NCI-H748 treated with DMSO at 0.1 percent for 48 hours (cell line): ENCODE measurements at places on chromosomes 16 and 17.

GRCh38 chr16:49592546-49593423, 219.2 kb downstream of the C16orf78 start:
- peak; percentile 17 for DNase-seq

- no peak for DNase-seq
Measured at GRCh38 chr16:85635545-85636140, 22.5 kb downstream of the GSE1 start.

DNA sequence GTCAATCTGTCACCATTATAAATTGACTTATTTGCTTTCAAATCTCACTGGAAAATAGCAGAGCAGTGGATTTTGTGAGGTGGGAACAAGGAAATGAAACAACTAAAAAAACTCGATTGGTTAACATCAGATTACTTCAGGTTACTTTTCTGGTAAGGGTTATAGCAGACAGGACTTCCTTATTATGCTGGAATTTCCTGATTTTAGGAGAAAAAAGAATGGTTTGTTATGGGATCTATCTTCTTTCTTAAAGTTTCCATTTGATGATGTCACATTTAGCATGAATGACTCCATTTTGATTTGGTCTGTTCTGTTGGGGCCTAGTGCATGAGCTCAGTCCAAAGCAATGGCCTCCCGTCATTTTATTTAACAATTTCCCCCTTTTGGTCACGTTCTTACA, 210.6 kb downstream of the KCNJ2 start:
- no peak for DNase-seq

GRCh38 chr16:20683812-20684211, 13.7 kb downstream of the ACSM1 start:
- DNase-seq = no peak

GRCh38 chr16:53207810-53208752, 153.3 kb downstream of the CHD9 start:
- peak; percentile 78 for DNase-seq

- DNase-seq = no peak
Measured at GRCh38 chr17:69326377-69327059, 415 bp downstream of the ABCA5 start.

- DNase-seq = no peak
Measured at GRCh38 chr17:57941384-57942370, 13.5 kb downstream of the CUEDC1 start.

GRCh38 chr16:89201439-89202377, 1.4 kb upstream of the SLC22A31 start:
- DNase-seq = peak; percentile 66

- DNase-seq = peak; percentile 89
Measured at GRCh38 chr17:71870546-71870862, 250.3 kb upstream of the SOX9 start.

DNA sequence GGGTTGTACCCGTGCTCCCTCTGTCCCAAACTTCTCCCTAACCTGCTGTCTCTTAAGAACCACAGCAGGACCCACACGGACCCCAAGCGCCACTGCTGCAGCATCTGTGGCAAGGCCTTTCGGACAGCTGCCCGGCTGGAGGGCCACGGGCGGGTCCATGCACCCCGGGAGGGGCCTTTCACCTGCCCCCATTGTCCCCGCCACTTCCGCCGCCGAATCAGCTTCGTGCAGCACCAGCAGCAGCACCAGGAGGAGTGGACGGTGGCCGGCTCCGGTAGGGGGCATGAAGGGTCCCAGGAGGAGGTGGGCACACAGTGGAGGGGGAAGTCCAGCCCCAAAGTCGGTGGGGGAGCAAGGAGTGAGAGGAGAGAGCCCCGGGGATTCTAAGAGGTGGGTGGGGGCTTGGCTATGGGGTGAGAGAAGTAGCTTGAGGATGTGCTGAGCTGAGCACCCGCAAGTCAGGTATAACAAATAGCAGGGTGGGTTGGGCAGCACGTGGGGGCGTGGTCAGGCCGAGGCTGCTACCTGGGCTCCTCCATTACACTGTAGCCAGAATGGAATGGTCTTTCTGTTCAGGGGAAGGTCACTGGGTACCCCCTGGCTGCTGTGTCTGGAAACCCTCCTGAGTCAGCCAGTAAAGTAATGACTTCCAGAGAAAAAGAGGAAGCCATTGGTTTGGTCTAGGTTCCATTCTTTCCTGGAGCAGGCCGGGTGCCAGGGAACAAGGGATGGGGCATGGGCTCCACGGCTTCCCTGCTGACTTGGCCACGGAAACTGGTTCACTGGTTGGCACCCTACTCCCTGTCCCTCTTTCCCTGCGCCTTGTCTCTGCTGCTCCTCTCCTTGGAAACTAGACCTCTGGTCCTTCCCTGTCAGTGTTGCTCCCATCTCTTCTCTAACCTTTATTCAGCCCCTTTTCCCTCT, 7.1 kb downstream of the PRSS53 start:
- DNase-seq = no peak

GRCh38 chr16:73432850-73433730, 385.2 kb upstream of the ZFHX3 start:
- DNase-seq = no peak

- DNase-seq = no peak
Measured at GRCh38 chr17:61088556-61088955, 311.1 kb upstream of the TBX2 start.

DNA sequence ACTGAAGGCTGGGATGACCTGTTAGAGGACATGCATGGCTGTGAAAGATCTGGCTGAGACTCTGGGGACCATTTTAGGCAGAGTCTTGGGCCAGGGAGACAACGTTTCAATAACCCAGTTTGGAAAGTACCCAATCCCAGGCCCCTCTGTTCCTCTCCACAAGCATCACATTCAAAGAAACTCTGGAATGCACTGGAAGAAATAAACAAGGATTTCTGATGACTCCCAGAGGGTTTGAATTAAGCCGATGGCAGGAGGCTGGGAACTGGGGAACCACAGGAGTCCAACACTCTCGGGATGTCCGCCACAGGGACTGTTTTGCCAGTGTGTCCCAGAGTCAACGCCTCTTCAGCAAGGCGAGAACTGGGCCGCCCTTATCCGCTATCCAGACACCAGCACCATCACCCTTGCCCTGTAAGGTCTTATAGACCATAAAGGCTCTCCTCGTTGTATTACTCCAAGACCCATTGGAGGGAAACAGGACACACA, 3.3 kb downstream of the PMP22 start:
- DNase-seq = no peak

GRCh38 chr17:67636834-67637520, 80.8 kb upstream of the NOL11 start:
- no peak for DNase-seq

GRCh38 chr16:82657239-82657638, 30.5 kb downstream of the CDH13 start:
- no peak for DNase-seq

DNA sequence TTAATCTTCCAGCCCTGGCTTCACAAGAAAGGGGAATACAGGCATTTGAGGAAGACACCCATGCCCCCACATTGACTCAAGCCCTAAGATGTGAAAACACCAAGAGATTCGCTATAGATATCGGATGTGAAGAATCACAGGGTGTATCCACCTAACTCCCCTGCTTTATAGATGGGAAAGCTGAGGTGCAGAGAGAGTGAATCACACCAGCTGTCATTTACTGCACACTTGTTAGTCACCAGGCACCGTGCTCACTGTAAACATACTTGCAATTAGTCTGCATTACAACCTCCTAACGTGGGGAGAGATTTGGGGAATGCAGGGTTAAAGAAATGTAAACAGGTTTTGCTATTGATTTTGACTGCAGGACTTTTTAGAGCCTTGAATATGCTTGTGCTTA, 325.5 kb downstream of the C16orf95 start:
- DNase-seq = no peak

GRCh38 chr17:31593806-31594205, 202.3 kb downstream of the RAB11FIP4 start:
- DNase-seq = no peak
